ENCODE measurements at places on chromosomes 5 and 9.

- DNase-seq: no peak
Measured at GRCh38 chr9:98658951-98659351, 49.8 kb downstream of the GABBR2 start.

DNA sequence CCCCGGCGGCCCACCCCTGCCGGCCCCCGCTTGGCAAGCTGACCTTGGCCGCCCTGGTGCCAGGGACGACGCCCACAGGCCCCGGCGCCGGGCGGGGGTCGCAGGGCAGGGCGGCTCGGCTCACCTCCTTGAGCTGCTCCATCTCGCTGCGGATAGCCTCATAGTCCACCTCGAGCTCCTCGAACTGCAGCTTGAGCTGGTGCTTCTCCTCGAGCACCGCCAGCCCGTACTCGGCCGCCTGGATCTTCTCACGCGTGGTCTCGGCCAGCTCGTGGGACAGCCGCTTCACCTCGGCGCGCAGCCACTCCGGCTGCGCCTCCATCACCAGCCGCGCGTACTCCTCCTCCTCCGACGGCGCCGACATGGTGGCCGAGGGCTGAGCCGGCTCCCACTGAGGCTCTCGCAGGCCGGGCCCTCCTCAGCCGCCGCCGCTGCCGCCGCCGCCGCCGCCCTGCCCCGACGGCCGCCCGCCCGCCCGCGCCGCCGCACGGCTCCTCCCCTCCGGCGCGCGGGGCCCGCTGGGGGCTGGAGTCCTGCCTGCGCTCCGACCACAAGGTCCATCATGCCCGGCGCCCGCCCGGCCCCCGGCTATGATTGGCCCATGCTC is at the start of gene BICD2:
TSS of gene BICD2 (minus strand) at position 453 of the 607 bp plus-strand sequence. CDS start at position 364, 89 bp downstream.
- peak; percentile 98 for DNase-seq

DNA sequence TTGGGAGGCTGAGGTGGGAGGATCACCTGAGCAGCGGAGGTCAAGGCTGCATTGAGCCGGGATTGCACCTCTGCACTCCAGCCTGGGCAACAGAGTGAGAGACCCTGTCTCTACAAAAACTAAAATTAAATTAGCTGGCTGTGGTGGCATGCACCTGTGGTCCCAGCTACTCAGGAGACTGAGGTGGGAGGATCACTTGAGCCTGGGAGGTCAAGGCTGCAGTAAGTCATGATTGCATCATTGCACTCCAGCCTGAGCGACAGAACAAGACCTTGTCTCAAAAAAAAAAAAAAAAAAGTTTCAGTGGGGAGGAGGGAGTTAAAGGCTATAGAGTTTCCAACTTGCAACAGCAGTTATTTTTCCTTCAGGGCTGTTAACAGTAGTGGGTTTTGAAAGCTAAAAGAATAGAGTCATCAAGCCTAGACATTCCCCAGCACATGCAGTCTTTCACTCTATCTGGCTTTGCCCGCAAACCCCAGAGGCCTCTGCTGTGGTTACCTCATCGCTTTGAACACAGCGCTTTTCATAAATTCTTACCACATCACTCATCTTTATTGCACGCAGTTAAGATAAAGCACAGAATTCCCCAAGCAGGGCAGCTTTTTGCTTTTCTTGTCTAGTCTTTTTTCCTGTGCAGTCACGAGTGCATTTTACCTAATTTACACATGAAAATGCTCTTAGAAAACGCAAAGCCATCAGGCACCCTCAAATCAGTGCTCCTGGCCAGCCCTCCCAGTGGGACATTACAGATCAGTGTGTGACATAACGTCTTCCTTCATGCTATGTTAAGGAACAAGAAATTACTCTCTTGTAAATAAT is 8.7 kb upstream of the SLC2A8 start:
- peak; percentile 86 for DNase-seq

GRCh38 chr9:130095872-130096271 is 42.2 kb downstream of the GPR107 start:
- no peak for DNase-seq

DNA sequence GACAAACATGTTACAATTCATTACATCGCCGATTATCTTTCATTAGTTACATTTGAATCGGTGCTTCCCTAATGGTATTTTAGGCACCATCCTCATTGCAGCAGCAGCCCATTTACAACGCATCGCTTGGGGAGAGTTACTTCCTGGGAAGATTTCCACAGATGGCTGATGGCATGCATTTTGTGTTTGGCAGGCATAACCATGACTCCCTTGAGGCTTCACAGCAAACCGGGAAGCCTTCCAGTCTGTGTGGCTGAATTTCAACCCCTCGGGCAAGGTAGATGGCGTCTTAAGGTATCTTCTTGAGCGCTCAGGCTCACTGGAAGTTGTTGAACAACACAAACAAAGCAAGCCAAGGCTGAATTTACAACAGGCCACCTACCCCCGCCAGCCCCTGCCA is 1.6 kb upstream of the DNAH5 start:
- peak; percentile 97 for DNase-seq

- no peak for DNase-seq
Measured at GRCh38 chr5:118598311-118598710, 390.0 kb downstream of the DTWD2 start.

DNA sequence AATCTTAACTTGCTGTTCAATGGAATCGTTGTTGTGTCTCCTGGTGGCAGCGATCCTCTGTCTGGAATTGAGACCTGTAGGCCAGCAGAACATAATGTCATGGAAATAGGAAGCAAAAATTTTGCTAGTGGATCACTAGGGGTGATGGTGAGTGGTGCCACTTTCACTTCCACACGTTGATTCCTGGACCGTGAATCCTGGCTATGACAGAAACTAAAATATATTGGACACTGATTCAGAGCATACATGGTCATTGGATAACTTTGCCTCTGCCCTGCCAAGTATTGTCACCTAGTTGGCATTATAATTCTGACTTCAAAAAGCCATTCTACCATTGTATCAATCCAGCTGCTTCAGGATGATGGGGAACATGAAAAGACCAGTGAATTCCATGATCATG is 353.2 kb downstream of the IRX1 start:
- DNase-seq: no peak

DNA sequence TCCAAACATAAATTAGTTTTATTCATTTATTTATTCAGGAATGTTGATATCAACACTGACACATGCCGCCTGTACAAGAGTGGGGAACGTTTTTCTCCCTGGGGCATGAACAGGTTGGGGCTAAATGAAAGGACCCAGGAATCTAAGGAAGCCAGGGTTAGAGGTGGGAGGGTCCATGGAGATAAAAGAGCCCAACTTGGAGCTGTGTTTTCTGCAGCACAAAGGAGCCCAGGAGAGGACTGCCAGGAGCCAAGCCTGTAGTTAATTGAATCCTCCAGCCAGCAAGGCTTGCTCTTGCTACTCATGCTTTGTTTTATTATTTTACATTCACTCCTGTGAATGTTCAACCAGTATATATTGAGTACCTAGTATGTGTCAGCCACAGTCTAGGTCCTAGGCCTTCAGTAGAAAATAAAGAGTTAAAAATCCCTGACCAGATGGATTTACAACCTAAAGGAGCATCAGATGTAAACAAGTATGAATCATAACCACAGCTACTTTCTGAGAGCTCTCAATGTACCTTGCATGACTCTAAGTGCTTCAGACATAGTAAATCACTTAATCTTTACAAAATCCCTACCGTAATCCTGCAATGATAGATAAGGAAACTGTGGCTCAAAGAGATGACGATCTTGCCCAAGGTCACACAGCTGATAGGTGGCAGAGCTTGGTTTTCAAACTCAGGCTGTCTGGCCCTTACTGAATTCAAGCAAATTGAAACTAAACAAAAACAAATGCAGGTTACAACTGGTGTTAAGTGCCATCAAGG is 69.8 kb downstream of the ASTN2 start:
- DNase-seq: no peak

GRCh38 chr9:86286278-86286677 is 3.9 kb upstream of the ISCA1 start:
- DNase-seq: no peak

- no peak for DNase-seq
Measured at GRCh38 chr5:113227798-113228197, 207.0 kb downstream of the TSSK1B start.

GRCh38 chr5:90560771-90561170 is 2.2 kb downstream of the ADGRV1 start:
- no peak for DNase-seq

- no peak for DNase-seq
Measured at GRCh38 chr5:60219921-60220320, 326.4 kb upstream of the PDE4D start.

DNA sequence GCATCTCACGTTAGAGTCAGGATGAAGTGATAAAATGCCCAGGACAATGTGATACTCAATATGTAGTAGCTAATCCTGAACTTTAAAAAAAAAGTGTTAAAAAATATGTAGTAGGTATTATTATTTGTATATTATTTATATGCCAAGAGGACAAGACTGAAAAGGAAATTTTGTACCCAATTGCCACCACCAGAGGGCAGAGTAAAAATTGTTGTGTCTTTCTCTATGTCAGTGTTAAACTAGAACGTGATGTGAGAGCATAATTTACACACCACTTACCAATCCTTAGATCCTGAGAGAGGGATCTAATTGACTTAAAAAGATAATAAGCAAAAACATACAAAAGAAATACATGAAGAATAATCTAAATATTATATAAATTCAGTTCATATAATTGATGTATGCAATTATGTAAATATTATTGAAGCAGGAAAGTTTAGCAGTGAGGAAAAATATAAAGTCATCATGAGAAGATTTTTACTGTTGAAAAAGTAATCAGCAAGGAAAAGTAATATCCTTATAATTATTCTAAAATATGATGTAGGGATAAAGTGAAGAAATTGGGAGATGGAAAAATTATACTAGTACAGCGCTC is 288.9 kb downstream of the RAB3C start:
- DNase-seq: no peak

DNA sequence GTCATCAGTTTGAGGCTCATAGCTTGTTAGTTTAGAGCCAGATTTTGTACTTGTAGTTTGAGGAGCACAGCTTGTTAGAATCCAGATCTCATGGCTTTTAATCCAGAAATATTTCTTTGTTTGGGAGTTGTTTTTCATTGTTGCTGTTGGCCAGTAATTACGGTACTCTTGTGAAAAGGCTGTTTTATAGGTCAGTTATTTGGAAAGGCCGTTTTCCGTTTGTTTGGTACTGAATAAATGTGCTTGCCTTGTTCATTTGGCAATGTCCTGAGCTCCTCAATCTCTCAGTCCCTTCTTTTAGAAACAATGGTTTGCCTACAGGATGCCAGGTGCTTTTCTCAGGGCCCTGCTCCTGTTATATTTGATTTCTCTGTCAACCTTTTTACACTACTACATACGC is 4.5 kb upstream of the MOB3B start:
- DNase-seq: no peak

DNA sequence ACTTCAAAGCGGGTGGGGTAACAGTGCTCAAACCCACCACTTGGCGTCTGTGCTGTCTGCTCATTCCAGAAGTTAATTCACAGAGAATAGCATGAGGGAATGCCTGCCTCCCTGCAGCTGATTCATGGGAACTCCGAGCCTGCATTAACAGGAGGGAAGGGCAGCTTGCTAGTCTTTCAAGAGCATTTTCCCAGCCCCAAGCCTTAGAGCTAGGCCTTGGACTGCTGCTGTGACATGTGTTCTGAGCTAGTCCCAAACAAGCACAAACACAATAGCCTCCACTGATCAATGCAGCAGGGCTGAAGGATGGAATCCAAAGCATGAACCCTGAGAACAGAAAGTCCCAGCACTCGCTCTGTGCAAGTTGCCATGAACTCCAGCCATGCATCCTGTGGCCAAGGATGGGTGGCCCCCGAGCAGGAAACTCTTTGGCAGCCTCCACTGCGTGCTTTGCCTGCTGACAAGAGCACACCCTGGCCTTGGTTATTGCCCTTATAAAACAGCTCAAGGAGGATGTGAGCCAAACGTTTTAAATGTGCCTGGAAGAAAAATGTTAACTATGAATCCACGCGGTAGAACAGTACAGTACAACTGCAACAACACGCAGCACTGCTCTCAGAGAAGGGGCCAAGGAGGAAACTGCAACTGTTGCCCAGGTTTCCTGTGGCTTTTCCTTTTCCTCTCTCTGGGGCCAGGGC is 653.1 kb upstream of the KLF4 start:
- DNase-seq: peak; percentile 90

DNA sequence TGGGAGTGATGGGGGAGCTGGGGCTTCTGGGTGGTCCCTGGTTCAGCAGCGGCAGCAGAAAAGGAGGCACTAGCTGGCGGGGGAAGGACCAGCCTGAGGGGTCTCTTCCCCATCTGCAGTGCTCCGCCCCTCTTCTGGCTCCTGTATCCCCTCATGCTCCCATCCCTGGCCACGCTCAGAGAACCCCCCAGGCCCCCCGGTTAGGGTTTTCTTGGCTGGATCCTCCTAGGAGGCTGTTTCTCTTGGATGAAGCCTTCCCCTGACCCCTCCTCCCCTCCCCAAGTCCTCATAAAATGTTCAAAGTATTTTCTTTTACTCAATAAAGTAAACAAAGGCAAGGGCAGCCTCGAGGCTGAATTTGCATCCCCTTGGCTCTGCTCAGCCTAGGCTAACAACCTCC is 60.8 kb downstream of the FGF18 start:
- DNase-seq: no peak

DNA sequence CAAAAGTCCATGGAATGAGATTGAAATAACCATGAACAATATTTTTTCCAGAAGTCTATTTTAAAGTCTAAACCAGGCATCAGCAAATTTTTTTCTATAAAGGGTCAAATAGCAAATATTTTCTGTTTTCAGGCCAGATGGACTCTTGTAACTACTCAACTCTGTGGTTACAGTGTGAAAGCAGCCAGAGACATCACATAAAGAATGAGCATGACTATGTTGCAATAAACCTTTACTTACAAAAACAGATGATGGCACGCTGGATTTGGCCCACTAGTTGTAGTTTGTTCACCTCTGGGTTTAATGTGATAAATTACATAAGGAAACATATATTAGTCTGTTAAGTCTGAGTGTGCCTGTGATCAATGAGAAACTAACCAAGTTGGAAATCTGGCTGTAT is 319.2 kb downstream of the TRPM3 start:
- no peak for DNase-seq

DNA sequence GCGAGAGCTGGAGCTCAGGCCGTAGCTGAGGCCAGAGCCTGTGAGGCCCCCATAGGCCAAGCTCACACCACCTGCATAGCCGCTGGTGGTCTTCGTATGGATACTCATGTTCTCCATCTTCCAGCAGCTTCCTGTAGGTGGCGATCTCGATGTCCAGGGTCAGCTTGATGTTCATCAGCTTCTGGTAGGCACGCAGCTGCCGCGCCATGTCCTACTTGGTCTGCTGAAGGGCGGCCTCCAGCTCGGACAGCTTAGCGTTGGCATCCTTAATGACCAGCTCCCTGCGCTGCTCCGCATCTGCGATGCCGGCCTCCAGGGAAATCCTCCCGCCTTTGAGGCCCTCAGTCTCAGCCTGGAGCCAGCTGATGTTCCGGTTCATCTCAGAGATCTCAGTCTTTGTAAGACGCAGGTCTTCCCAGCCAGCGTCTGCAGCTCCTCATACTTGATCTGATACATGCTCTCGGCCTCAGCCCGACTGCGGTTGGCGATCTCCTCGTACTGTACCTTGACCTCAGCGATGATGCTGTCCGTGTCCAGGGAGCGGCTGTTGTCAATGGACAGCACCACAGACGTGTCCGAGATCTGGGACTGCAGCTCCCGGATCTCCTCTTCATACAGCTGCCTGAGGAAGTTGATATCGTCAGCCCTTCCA is 172.1 kb downstream of the PPP2R2B start:
- no peak for DNase-seq

GRCh38 chr5:102974177-102974576 is 145.8 kb downstream of the GIN1 start:
- no peak for DNase-seq

Measured in MG63 (cell line).